ENCODE measurements at places on chromosomes 7 and 10. TPM values are rescaled to one million over a fixed set of nuclear protein-coding genes. Genes with fewer than 3 reads are reported as not detected.

HOGA1 gene
- total RNA-seq, result 6.7 TPM

- DNase-seq, result no peak
These were observed 8.9 kb downstream of the COX19 start for GRCh38 chr7:966291-967069.

TCERG1L gene
- not detected for total RNA-seq

DNA sequence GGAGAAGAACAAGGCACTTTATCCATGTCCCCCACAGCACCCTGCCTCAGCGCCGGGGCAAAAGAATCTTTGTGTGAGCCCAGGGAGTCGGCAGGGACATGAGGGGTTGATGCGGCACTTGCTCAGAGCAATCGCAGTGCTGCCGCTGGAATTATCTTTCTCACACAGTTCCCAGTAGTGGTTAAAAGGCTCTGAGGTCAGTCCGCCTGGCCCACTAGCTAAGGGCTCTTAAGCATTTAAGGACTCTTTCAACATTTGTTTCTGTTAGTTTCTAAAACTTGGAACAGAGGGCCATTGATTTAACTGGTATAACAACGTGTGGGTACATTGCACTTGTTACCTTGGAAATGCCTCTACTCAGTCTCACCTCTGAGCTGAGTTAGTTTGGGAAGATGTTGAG is 208.0 kb upstream of the C7orf33 start:
- DNase-seq, result no peak

- peak; percentile 53 for DNase-seq
These were observed 609 bp downstream of the DOCK4 start for GRCh38 chr7:112205343-112206237.

DNA sequence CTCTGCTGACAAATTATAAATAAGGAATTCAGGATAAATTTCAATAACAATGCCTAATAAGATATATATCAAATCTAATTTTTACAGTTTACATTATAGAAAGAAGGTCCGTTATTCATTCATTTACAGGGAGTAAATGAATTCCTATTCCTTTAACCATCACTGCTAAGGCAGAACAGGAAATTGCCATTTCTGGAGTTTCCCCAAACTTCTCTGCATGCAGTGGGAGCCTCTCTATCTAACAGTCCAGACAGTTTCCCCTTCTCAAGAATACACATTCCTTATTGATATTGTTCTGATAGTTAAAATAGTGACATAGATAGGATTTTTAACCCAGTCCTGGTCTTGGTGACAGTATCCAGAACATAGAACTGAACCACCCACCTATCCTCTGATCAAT is 24.3 kb downstream of the MKI67 start:
- DNase-seq, result no peak

Data from MG63 (cell line).